ENCODE measurements at places on chromosomes 12 and 14.

- no peak for DNase-seq
Observed at GRCh38 chr12:10900972-10901371, 8.4 kb downstream of the TAS2R13 start.

DNA sequence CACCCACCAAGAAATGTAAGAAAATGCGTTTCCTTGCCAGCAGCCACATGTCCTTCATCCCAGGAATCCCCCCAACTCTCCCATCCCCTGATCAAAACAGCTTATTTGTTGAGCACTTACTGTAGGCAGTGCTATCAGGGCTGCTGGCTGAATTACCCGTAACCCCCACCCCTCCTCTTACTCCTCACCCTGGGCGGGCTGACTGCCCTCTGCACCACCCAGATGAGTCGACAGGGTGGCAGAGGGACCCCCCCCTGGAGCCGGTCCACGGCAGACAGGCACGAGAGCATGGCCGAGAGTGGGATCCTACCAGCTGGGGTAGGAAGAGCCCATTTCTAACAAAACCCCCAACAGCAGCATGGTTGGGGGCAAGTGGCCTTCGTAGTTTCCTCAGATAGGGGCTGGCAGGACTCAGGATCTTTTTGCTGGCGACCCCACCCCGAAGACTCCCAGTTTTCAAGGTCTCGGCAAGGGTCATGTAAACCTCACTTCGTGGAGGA, 1.1 kb upstream of the RHOF start:
- DNase-seq: peak; percentile 37

DNA sequence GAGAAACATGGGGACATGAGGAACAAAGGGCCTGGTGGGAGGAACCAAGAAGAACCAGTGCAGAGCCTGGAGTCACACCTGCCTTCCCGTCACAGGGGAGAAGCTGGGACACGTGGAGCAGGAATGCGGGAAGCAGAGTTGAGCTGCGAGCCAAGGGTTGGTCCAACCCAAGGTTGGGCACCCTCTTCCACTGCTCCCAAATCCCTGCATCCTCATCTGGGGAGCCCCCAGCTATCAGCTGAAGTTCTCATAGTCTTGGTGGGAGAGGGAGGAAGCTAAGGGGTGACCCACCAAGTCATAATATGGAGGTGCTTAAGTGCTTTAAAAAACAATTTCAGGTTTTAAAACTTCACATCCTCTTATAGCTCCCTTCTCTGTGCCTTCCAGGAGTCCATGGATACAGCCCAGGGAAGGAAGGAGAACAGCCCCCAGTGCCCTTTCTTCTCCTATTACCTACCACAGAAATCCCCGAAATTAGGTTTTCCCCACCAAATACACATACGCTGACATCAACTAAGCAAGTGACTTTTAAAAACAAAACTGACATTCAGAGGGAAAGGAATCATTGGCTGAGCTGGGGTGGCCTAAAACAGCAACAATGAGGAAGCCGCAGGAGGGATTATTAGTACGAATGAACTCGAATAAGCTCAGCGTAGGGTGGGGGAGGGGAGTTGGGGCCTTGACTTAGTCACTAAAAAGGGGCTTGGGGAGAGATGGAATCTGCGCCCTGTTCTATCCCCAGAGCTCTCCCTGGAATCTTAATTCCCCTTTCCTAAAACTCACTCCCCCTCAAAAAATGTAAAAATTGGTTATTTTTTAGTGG, 4.5 kb downstream of the MYL6 start:
- no peak for DNase-seq

DNA sequence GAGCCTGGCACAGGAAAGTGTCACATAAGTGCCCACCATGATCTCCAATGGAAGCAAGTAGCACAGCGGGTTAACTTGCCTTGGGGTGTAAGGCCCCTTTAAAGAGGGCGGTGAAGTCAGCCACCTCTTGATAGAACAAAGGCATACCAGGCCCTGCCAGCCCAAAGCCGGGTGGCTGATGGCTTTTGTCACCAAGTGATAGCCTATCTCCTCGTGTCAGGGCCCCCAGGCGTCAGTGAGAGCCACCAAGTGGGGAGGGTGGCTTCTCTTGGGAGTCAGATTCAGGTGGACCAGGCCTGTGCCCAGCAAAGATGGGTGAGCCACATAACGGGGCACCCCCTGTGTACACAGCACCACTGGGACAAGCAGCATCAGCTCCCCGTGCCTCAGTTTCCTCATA, 8.3 kb upstream of the MYL2 start:
- DNase-seq: no peak

DNA sequence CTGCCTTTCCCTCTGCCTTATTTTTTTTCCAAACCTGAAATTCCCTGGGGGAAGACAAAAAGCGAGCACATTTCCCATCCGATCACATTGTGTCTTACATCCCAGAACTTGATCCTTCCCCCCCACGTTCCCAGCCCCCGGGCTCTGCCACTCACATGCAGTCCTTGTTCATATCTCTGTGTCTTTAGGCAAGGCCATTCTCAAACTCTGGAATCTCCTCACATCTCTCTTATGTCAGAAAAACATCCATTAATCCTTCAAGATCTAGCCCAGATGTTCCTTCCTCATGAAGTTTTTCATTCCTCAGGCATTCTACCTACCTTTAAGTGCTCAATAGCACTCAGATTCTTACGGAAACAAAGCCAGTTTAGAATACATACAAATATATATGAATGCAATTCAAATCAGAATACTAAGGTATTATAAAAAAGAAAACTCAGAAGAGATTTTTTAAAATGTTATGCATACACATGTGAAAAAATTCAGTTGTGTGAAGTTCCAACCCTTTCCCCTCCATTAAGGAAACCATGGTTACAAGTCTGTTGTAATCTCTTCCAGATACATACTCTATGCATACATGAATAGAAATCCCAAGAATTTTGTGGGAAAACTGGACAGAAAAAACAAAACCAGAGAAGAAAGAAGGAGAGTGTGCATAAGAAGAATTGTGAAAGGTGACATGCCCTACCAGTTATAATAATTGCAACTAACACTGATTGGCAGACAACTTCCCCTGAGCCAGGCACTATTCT, 120.3 kb downstream of the SLC38A1 start:
- DNase-seq: no peak

DNA sequence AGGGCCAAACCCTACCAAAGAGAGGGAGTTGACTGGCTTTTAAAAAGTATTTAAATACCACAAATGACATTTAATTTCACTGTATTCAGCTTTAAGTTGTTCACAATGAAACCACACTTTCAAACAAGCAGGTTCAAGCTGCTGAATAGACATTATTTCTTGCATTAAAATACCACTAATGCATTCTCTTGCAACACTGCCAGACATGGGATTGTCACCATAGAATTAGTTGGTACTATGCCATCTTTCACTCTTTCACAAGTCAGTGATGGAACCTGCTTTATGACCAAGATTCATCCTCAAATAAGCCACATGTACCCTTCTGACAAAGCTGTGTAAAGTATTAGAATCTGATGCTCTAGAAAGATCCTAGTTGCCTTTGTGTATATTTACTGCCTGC, 239.4 kb downstream of the PAWR start:
- no peak for DNase-seq

DNA sequence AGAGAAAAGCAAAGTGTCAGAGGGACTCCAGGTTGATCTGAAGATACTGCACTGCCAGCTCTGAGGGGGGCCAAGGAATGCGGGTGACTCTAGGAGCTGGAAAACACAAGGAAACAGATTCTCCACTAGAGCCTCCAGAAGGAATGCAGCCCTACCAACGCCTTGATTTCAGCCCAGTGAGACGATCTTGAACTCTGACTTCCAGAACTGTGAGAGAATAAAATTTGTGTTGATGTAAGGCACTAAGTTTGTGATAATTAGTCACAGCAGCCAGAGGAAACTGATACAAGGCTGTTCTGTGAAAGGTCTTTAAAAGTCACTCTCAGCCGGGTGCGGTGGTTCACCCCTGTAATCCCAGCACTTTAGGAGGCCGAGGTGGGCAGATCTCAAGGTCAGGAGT, 34.2 kb downstream of the CKAP4 start:
- DNase-seq: no peak

DNA sequence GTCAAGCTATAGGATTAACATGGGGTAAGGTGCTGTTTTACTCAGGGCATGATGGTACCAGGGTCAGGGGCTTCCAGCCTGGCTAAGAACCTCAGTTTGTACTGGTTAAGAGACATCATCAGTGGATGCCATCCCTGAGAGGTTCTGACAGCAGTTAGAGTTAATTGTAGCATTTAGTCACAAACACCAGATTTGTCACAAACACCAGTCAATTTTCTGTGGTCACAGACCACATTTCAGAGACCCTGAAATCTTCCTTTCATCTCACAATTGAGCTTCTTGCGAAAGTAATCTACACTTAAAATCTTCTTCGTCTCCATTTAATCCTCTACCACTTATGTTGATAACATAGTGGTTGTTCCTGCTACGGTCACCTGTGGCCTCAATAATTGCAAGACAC, 143.0 kb upstream of the EGLN3 start:
- no peak for DNase-seq

DNA sequence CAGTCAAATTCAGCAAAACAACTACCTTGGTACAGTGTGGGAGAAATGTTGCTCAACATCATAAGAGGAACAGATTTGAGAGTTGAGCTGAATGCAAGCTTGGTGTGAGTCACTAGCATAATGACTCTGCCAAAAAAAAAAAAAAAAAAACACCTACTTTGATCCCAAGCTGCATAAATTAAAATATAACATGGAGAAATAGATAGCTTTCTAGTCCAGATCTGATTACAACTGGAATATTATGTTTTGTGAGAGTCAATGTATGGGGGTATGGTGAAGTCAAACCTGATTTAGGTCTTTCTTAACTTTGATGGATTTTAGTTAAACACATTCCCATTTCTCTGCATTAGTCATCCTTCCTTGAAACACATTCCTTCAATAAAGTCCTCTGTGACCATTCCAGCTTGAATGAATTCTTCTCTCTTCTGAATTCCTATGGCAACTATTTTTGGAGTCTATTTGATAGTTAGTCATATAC, 188.1 kb downstream of the SLC5A8 start:
- no peak for DNase-seq

- DNase-seq: no peak
Observed at GRCh38 chr14:42869681-42870080, 1263.0 kb downstream of the LRFN5 start.
